Stimulated activated CD8-positive, alpha-beta memory T cell treated with anti-CD3 and anti-CD28 coated beads, Interleukin-12 subunit alpha, Interleukin-12 subunit beta, amount 100 ng/mL, for 4 hours (primary cell): ENCODE measurements at places on chromosomes 7 and 10.

DNA sequence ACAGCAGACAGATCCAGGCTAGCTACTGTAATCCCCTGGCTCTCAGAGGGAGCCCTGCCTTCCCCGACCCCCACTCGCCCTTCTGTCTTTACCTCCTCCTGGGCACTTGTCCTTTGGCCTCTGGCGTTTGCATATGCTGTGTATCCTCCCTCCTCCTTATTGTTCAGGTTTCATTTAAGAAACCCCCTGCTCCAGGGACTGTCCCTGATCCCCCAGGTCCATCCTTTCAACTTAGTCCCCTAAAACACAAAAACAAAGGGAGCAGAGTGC, 25.7 kb downstream of the GRID1 start:
- DNase-seq = no peak

- DNase-seq = no peak
Observed at GRCh38 chr7:45155941-45156340, 1.6 kb upstream of the RAMP3 start.

GRCh38 chr7:25834050-25834449, 317.9 kb upstream of the NFE2L3 start:
- DNase-seq = no peak

DNA sequence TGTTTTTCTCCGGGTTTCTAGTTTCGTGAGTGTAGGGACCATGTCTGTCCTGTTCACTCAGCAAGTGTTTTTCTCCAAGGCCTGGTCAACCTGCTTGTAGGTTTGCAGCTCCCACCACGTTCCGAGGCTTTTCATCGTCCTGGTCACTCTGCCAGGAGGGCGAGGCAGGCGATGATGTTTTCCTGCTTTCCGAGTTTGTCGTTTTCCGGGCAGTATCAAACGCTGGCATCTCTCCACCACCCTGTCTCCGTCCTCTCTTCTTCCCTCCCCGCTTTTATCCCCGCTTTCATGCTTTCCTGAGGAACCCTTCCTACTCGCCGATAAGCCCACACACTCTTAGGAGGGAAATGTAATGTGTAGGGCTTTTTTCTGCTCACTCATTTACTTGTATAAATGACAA, 11.2 kb downstream of the IQCE start:
- no peak for DNase-seq

DNA sequence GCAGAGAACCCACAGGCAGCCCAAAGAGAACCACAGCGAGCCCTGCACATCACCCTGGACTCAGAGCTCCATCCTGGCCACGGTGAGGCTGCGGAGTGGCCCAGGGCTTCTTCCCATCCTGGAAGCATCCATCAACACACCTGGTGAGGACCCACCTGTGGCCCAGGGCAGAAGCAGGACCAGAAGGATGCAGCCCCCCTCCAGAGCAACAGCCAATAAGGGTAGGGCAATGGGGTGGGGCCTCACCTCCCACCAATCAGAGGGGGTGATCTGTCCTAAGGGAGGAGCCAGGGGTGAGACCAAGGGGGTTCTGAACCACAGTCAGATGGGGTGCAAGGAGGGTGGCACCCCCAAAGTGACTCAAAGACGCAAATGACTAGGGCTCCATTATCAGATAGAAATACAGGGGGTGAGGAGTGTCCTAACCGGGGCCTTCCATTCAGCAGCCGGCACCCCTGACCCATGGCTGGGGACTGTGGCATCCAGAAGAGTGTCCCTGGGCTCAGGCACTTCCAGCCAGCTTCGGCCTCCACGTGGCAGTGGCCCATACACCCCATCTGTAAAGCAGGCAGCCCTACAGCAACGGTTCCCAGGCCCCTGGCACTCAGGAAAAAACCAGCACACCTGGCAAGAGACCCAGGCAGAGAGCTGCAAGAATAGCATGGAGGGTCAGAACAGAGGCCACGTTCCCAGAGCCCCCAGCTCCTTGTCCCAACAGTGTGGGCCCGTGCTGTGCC, 36.9 kb downstream of the STK32C start:
- no peak for DNase-seq

DNA sequence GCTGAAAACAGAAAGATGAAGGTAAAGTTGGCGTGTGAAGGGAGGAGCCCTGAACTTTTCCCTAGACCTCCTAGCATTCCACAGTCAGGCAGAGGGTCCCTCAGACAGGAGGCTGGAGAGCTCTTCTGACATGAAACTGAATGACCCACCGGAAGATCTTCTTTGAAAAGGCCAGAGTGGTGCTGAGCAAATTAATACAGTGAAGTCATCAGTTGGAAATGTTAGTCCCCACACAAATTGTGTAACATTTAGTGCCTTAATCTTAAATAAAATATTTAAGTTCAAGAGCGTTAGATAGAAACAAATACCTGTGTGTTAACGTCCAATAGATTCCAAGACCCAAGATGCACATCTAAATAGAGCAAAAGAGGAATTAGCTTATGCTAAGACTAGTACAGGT, 49.0 kb upstream of the WNT16 start:
- DNase-seq = no peak

DNA sequence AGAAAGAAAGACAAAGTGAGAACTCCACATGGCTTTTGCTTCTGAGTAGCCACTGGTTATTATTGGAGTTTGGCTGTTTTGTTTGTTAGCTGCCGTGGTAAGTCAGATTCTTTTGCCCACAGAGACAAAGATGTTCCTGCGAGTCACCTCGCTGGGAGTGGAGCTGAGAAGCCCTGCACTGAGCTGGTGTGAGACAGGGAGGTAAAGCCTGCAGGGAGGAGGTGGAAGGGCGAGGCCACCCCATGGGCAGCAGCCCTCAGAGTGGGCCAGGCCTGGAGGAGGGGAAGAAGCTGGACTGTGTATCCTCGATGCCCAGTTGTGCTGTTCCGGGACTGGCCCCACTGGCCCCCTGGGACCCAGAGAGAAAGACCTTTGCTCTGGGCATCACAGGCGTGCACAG, 14.3 kb upstream of the NOM1 start:
- no peak for DNase-seq

DNA sequence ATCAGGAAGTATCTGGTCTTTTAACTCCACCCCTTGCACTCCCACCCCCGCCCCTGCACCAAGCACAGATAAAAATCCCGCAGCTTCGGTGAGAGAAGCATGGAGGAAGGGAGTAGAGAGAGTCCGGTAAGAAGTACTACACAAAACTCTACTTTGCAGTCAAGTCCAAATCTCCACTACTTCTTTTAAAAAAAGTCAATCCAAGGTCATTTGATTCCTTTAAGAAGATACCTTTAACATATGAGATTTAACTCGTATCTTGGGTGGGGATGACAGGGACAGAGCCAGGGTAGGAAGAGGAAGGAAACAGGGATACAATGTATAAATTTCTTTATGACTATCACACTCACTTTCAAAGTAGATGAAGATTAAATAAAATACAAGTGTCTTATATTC, 132.1 kb downstream of the NRBF2 start:
- DNase-seq = no peak

- DNase-seq = no peak
Observed at GRCh38 chr7:36741866-36742265, 17.6 kb upstream of the AOAH start.

- DNase-seq = no peak
Observed at GRCh38 chr10:92880233-92880861, 32.0 kb downstream of the EXOC6 start.

- no peak for DNase-seq
Observed at GRCh38 chr7:22662036-22662435, 65.0 kb upstream of the IL6 start.

DNA sequence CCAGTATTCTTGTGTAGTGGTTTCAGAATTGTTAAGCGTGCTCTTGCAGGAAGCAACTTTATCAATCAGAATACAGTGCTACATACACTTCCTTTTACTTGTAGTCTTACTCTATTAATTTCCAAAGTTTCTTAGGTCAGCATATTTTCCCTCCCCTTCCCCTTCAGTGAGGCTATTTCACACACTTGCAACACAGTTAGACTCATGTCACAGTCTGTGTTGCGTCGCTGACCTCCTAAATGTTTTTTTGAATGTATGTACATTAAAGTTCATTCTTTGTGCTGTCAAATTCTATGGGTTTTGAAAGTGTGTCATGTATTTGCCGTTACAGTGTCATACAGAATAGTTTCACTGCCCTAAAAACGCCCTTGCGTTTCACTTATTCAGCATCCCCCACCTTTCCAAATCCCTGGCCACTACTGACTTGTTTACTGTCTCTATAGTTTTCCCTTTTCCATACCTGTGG, 5.4 kb upstream of the HKDC1 start:
- no peak for DNase-seq

DNA sequence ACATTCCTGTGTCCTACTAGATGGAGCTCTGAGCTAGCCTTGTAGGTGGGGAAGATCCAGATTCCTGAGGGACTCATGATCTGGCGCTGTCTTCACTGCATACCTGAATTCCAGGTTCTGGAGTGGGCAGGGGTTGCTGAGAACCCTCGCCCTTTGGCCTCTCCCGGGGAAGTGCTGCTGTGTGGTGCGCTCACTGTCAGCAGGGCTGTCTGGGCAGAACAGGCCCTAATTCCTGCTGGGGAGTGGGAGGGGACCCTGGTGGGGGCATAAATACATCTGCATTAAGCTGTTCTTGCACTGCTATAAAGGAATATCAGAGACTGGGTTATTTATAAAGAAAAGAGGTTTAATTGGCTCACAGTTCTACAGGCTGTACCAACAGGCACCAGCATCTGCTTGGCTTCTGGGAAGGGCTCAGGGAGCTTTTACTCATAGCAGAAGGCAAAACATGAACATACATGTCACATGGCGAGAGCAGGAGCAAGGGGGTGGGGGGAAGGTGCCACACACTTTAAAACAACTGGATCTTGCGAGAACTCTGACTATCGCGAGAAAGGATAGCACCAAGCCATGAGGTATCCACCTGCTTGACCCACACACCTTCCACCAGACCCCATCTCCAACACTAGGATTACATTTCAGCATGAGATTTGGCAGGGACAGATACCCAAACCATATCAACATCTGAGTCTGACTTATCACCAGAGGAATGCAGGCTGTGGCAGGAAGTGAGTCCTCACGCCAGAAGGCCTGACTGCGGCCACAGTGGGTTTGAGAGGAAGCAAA, 115.0 kb downstream of the ADCY1 start:
- no peak for DNase-seq

GRCh38 chr10:130364631-130365411, 228.6 kb downstream of the GLRX3 start:
- DNase-seq = no peak

DNA sequence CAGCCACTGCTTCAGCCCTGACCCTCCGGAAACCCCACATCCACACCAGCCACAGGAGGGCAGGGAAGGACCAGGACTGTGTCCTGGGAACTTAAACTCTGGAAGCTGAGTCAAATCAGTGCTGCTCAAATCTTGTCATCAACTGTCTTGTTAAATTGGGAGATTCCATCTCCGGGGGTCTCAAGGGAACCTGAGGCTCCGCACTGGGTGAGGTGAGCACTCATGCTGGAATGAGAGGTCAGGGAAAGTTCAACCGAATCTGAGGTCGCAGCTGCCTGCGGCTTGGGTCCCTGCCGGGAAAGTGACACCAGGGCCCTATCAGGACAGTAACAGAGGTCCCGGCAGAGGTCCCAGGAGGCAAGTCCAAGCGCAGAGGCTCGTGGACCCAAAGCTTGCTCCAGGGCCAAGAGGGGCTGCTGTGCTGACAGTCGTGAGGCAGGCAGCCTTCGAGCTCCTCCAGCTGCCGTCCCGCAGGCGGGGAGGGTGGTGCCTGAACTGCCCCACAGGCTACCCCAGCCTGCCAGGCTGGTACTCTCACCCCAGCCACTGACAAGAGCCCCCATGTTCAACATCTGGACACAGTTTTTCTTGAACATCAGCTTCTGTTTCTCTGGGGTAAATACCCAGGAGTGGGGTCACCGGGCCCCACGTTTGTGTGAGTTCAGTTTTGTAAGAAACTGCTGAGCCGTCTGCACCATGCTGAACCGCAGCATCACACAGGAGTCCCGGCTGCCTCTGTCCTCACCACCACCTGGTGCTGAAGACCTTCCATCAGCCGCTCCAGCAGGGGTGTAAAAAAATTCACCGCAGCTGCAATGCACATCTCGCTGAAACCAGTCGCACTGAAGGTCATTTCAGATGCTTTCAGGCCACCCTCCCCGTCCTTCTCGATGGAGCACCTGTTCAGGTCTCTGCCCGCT, 101.0 kb downstream of the DIP2C start:
- DNase-seq = no peak

GRCh38 chr10:107915215-107915610, 750.7 kb upstream of the SORCS1 start:
- DNase-seq = no peak

GRCh38 chr10:15704581-15704968, 15.1 kb downstream of the ITGA8 start:
- DNase-seq = no peak

DNA sequence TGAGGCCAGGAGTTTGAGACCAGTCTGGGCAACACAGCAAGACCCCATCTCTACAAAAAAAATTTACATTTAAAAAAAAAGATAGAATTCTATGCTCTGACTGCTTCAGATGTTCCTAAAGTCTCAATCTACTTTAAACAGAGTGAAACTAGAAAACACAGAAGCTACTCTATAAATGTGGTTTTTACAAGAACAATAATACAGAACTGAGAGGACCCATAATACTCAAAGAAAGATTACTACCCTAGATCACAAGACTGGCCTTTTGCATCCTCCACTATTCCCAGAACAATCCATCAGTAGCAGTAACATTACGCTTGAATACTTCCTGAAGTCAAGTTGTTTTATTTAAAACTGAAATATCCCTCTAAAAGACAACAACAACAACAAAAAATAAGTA, 119.4 kb downstream of the ZFAND4 start:
- DNase-seq = no peak

GRCh38 chr10:117429643-117430265, 54.5 kb upstream of the PDZD8 start:
- DNase-seq = no peak

DNA sequence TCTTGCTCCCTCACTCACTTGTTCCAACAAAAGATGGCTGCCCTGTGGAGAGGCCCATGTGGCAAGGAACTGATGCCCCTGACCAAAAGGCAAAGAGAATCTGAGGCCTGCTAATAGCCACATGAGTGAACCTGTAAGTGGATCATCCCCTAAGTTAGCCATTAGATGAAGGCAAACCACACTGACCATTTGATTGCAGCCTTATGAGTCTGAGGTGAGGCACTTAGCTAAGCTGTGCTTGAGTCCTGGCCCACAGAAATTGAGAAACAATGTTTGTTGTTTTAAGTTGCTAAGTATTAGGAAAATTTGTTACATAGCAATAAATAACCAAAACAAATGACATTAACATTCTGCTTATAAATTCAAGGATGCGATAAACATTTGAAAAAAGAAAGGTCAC, 100.1 kb upstream of the BET1 start:
- DNase-seq = no peak

GRCh38 chr10:61792097-61792716, 109.3 kb upstream of the ARID5B start:
- DNase-seq = no peak

- DNase-seq = peak; percentile 7
Observed at GRCh38 chr7:100799037-100799896, 28.1 kb downstream of the EPHB4 start.

DNA sequence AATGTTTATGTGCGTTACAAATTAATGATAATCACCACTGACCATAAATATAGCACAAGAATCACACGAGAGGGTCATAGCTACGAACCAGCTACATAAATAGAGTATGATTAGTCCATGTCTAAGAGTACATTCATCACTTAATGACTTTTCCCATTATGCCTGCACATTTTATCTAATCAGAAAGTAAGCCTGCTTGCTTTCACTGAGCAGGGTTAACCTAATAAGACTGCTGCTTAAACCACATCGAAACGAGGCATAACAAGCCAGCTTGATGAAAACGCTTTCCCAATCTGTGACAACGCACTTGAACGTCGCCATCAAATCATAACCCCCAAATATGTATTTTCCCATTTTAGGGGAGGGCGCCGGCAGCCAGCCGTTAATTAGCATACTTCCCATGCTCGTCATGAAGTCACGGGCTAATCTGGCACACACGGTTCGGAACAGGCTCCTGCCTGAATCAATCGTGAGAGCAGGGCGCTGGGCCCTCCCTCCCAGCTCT, 71.5 kb downstream of the EBF3 start:
- no peak for DNase-seq
